Panc1 (cell line): ENCODE measurements at places on chromosomes 1 and 21. TPM values are rescaled to one million over a fixed set of nuclear protein-coding genes. Genes with fewer than 3 reads are reported as not detected.
A peak's percentile ranks its signal among the peaks of the same experiment; 100 is the strongest.

CD1C gene
- not detected for total RNA-seq

DNA sequence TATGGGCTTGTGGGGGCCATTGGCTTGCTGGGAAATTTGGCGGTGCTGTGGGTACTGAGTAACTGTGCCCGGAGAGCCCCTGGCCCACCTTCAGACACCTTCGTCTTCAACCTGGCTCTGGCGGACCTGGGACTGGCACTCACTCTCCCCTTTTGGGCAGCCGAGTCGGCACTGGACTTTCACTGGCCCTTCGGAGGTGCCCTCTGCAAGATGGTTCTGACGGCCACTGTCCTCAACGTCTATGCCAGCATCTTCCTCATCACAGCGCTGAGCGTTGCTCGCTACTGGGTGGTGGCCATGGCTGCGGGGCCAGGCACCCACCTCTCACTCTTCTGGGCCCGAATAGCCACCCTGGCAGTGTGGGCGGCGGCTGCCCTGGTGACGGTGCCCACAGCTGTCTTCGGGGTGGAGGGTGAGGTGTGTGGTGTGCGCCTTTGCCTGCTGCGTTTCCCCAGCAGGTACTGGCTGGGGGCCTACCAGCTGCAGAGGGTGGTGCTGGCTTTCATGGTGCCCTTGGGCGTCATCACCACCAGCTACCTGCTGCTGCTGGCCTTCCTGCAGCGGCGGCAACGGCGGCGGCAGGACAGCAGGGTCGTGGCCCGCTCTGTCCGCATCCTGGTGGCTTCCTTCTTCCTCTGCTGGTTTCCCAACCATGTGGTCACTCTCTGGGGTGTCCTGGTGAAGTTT lies 550 bp downstream of the RXFP4 start:
- no peak for DNase-seq

GRCh38 chr21:43866659-43867331 lies 1.8 kb downstream of the AGPAT3 start:
- no peak for DNase-seq

- DNase-seq = no peak
Measured at GRCh38 chr1:82782599-82782998, 981.9 kb downstream of the ADGRL2 start.

PM20D1 gene
- total RNA-seq = 0.13 TPM

- DNase-seq = no peak
Measured at GRCh38 chr21:36613554-36613953, 85.4 kb upstream of the SIM2 start.

- no peak for DNase-seq
Measured at GRCh38 chr1:74426208-74426937, 86.0 kb downstream of the LRRC53 start.

RNF223 gene
- total RNA-seq = 0.08 TPM

ADORA1 gene
- total RNA-seq = 8.5 TPM

EFNA3 gene
- 2.3 TPM for total RNA-seq

ANGPTL7 gene
- not detected for total RNA-seq

DNA sequence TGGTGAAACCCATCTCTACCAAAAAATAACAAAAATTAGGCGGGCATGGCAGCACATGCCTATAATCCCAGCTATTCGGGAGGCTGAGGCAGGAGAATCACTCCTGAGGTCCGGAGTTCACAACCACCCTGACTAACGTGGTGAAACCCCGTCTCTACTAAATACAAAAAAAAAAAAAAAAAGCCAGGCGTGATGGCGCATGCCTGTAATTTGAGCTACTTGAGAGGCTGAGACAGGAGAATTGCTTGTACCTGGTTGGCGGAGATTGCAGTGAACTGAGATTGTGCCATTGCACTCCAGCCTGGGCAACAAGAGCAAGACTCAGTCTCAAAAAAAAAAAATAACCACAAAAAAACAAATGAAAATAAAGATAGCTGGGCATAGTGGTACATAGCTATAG lies 42.3 kb downstream of the CC2D1B start:
- no peak for DNase-seq

DNA sequence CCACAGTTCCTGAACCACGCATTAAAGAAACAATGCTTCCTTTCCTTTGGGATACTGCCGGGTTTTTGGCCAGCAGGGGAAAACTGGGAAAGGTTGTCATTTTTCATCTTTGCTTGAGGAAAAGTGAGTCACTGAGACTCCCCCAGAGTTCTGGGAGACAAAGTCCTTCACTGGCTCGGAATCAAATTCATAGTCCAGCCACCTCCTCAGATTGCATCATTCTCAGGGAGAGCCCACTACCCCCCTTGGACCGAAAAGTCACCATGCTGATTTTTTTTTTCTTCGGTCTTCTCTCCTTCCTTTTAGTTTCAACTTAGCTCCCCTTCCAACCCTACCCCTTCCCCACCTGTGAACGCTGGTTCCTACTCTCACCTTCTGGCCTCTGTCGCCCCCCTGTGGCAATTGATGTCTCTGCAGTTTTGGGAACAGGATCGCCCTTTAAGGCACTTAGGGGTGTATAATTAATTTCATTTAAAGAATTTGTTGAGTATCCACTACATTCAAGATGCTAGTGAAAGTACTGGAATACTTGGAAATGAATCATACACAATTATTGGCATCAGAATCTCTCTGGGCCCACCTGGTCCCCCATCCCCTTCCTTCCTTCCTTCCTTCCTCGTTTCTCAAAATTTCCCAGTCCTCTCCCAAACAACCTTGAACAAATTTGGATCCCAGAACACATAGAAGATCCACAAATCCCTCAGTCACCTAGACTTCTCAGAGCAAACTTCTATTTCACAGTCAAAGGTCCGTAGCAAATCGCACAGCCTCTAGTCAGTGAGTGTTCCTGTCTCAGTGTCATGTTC lies 6.9 kb downstream of the ACKR1 start:
- DNase-seq = peak; percentile 24

GRCh38 chr21:34986561-34987500 lies 62.3 kb downstream of the RUNX1 start:
- no peak for DNase-seq

CNKSR1 gene
- total RNA-seq = 13.7 TPM

DNA sequence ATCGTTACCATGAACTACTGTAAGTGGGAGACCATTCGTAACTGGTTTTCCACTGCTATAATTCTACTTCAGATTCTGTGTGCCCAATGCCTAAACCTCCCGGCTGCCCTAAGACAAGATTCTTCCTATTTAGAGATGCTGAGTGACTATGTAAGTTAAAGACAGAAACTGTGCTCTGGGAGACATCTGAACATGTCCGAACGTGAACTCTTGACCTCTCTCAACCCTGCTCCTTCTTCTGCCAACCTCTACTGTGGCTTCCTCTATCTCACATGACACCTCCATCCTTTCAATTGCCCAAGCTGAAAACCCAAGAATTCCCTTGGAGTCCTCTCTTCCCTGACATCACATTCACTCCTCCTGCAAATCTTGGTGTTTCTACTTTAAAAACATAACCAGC lies 182.9 kb downstream of the AKT3 start:
- DNase-seq = no peak

GRCh38 chr1:63601463-63601862 lies 8.3 kb downstream of the PGM1 start:
- no peak for DNase-seq

GRCh38 chr1:43098200-43098599 lies 73.9 kb downstream of the EBNA1BP2 start:
- no peak for DNase-seq
